NCI-H2081 (cell line): ENCODE measurements at places on chromosomes 5 and 9.
A peak's percentile ranks its signal among the peaks of the same experiment; 100 is the strongest.

- no peak for DNase-seq
Measured at GRCh38 chr9:99823681-99824377, 2.1 kb downstream of the NR4A3 start.

GRCh38 chr9:79764374-79764773, 192.6 kb downstream of the TLE4 start:
- no peak for DNase-seq

DNA sequence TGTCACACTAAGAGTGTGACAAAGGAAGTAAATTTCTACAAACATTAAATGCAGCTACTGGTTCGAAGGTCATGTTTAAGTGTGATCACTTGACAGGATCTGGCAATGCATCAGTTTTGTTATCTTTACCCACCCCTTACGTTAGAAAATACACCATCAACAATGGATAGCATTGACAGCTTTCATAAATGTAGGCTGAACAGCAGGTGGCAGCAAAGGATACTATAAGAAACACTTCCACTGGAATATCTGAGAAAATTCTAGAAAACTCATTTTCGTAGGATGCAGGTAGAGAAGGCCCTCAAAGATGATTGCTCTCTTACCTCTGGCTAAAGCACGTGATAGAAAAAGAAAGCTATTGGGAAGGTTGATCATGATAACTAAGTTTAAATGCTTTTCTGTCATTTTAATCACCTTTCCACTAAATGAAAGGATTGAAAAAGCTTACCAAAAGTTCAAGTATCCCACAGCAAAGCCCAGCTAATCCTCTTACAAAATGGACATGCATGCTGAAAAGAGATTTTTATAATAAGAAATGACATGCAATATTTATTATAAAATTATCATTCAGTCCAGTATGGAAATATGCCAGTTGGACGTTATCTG, 292.5 kb downstream of the PARP8 start:
- DNase-seq: peak; percentile 64

DNA sequence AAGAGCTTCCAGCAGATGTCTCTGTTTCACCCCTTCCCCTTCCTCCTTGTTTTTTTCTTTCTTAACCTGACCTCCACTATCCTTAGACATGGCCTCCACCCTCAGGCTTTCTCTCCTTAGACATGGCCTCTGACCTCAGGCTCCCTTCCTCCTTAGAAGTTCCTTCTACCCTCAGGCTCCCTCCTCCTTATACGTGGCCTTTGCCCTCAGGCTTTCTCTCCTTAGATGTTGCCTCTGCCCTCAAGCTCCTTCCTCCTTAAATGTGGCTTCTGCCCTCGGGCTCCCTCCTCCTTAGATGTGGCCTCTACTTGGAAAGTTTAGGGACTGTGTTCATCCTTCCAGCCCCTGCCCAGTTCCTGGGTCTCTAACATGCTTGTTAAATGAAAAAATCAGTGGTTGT, 180.4 kb upstream of the S1PR3 start:
- DNase-seq: no peak

GRCh38 chr5:5770825-5771224, 348.3 kb downstream of the ICE1 start:
- no peak for DNase-seq

- DNase-seq: no peak
Measured at GRCh38 chr9:126318858-126319257, 7.8 kb upstream of the MVB12B start.

GRCh38 chr9:89891221-89891590, 286.4 kb downstream of the GADD45G start:
- DNase-seq: no peak

GRCh38 chr9:19411316-19411715, 2.5 kb downstream of the ACER2 start:
- DNase-seq: no peak

GRCh38 chr5:87746341-87746740, 333.6 kb upstream of the CCNH start:
- no peak for DNase-seq

DNA sequence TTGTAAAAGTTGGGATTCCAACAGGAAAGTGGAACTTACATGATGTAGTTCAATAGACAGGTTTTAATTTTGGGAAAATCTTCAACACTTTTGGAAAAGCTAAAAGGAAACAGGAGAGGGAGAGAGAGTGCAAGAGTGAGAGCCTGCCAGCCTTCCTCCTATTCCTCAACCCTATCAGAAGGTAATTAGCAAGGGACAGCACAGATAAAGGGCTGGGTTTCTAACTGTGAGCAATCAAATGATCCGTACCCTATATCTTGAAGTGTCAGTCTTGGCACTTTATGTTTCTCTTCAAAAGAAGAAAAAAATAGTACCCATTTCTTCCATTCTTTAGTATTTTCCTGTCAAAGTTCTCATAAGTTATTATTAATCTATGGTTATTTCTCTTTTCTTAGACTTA, 79.4 kb downstream of the FER start:
- DNase-seq: no peak

DNA sequence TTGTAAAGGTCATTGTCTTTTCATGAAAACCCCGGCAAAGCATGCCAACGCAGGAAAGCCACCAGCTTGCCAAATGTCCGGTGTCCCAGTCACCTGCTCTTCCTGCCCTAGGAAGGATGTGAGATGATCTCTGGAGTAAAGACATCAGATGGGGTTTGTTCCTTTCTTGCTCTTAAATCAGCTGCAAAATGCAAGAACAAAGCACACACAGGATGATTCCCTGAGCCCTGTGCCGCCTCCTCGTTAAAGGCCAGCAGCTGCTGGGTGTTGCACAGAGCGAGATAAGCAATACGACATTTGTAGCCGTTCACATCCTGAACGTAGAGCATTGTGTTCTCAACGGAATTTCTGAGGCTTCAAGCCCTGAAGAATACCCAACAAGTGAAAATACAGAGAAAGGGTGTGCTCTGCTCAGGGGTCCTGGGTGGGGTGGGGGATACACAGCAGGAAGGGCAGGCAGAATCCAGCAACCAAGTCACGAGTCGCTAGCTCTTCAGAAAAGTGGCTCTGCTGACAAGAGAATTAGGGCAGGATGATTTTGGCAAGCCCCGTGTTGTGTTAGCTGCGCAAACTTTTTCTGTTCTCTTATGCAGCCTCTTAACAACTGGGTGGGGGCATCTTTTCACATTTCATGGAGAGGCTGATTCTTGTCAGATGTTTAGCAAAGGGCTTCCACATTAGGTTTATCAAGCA, 229.2 kb upstream of the MAP3K1 start:
- DNase-seq: peak; percentile 50

DNA sequence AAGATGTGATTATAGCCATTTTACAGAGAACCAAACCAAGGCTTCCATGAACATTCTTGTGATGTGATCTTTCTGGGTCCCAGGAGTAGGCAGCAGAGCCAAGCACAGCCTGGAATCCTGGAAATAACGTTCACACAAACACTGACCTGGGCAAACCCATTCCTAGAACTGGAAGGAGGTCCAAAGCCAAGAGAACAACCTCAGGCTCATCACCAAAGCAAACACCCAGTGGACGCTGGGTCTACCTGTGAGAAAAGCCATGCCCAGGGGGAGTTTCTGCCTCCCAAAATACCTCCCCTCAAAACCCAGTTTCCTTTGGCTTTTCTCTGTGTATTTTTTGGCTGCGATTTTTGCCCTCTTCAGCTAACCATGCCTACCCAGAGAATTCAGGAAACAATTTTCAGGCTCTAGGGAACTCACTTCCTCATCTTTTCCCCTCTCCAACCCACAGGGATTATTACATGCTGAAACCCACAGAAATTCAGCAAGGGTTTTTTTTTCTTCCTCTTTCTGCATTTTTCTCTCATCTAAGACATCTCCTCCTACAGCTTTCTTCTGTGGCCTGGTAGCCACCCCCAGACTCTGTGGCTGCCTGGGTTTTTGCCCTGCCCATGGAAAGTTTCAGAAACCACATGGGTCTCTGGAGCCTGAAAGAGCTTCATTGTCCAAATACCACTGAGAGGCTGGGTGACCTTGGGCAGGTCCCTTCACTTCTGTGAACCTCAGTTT, 75.0 kb downstream of the TNC start:
- DNase-seq: no peak

- no peak for DNase-seq
Measured at GRCh38 chr5:109668668-109669422, 20.9 kb upstream of the MAN2A1 start.

GRCh38 chr9:69918322-69918721, 97.7 kb downstream of the CFAP95 start:
- no peak for DNase-seq

DNA sequence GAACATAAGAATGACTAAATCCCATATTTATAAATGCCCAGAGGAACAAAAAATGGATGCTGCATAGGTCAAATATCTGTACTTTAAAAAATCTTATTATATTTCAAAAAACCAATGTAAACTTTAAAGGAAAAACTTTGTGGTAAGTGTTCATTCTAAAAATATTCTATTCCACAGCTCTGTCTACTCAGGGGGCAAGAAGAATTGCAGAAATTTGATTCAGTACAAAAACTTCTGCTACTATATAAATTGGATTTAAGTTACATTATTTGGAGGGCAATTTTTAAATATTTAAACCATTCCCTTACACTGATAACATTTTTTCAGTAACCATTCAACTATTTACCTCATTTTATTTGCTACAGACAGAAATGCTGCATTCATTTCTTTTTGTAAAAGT, 32.1 kb downstream of the NFIB start:
- DNase-seq: no peak

DNA sequence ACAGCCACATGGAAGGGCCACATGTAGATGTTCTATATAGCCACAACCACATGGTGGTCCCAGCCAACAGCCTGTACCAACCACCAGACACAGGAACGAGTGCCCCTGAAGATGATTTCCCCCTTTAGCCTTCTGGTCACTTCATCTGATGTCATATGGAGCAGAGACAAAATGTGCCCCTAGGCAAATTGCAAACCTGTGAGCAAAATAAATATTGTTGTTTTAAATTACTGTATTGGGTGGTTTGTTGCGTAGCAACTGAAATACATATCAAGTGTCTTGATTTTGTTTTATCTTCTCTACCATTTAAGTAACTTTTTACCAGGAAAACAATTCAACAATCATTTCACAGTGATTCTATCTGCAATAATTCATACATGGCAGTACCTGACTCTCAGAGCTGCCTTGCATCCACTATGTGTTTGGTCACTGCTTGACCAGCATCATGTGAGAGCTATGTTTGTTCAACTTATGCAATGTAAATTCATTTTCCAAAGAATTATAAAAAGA, 142.5 kb upstream of the VLDLR start:
- DNase-seq: no peak

DNA sequence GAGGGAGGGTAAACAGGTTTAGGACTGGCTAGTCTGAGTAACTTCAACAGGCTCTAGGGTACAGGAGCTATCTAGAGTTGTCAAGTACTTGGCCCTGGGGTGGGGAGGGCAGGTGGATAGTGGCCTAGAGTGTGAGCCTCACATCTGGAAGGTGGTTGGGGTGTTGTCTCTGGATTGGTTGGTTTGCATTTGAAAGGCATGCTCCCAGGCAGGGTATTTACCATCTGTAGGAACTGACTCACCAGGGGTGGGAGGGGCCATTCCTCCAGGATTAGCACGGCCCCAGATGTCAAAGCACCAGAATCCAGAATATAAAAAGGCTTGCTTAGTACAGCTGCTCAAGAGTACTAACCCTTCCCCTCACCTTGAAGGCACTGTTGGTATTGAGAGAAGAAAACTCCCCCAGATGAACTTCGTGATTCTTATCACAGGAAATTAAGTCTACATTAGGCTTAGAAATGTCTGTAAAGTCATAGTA, 193.3 kb downstream of the NTRK2 start:
- DNase-seq: no peak

DNA sequence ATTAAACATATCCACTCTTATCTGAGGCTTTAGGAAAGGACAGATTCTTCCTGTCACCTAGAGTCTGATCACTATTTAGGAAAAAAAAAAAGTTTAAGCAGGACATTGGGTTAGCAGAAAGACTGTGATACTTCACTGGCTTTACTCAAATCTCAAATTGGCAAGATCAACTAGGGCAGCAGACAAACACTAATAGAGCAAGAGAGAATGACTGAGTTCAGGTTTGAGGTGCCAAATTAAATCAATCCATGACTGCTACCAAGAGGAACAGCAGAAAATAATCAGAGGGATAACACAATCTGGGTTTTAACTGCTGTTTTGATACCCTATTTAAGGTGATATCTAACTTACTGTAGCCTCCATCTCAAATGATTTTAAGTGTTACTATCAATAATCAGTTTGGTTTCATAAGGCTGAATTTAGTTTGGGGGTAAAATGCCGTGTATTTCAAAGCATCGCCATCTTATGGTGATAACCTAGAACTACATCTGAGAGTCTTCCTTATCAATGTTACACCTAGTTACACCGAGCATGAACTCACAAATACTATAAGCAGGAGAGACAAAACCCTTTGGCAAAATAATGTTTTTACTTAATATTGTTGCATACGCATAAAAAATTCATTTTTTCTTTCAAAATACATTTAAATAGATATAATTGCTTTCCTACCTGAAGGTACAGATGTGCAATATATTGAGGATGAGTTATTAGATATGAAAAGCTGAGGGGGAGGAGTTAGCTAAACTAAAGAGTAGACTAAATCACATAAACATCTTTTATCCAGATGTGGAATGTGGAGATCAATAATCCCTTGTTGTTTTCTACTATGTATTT, 286.4 kb upstream of the CDH12 start:
- peak; percentile 40 for DNase-seq

DNA sequence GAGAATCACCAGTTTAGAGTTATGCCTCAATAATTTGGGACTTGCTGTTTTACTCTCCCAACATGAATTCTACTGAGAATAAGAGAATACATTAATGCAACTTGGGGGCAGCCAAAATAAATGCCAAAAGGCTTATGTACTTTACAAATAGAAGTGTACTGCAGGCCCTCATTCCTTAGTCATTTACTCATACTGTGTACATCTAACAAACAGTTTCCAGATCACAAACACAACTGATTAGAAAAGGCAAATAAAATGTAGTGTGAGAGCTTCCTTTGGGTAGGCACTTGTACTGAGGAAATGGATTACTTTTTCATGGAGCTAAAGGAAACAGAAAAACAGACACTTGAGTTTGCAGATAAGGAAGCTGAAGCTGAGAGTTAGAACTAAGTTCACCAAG, 12.6 kb downstream of the ANKDD1B start:
- no peak for DNase-seq

- peak; percentile 73 for DNase-seq
Measured at GRCh38 chr5:28779161-28779754, 1740.9 kb upstream of the CDH9 start.

GRCh38 chr5:176387384-176387925, 943 bp downstream of the NOP16 start:
- DNase-seq: peak; percentile 4

DNA sequence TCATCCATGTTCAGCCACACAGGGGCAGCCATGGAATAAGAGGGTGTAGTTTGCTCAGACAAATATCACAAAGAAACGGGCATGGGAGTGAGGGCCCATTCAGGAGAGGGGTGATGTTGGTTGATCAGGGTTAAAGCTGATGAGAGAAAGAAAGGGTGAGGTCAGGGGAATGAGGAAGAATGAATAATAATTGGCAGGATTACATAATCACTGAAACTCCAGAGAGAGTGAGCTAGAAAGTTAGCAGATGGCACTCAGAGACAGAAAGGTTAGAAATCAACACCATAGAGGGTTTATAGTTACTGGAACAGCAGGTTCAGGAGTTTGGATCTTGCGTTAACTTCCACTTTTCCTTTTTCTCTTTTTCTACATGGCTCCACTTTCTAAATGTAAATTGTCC, 113.9 kb downstream of the TAF11L14 start:
- DNase-seq: no peak
